ENCODE measurements at places on chromosomes 12 and 14.

DNA sequence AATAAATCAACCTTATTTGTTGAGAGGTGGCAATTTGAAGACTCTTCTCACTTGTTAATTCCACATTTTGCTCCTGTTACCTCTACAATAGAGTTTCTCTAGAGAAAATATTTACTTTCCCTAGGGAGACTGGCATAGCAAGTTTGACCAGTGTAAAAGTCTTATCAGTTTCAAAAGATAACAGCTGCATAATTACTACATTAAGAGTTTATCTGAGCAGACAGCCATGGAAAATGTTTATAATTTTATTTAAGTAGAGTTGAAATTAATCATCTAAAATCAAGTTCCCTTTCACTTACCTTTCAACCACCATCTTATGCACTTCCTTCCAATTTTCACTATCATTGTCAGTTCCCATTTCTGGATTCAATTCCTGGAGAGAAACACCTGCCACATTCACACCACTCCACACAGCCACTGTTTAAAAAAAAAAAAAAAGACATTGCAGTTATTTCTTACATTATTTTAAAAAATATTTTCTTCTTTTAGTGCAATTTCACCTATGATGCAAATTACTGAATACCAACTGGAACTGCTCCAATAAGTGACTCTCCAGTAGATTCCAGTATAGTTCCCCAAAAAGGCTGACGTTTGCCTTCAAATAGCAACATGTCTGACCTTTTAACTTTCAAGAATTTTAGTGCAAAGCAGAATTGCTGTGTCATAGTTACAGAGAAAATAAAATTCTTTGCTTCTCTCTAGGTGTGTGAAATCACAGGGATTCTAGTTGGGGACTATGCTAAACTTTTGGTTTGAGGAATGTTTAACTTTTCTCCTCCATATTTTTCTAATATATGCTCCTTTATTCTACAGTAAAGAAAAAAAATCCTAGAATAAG, 19.4 kb downstream of the LDHB start:
- no peak for DNase-seq

GRCh38 chr14:85764822-85765221, 234.9 kb downstream of the FLRT2 start:
- no peak for DNase-seq

- DNase-seq = no peak
These were observed 155.2 kb upstream of the AVPR1A start for GRCh38 chr12:63305901-63306875.

DNA sequence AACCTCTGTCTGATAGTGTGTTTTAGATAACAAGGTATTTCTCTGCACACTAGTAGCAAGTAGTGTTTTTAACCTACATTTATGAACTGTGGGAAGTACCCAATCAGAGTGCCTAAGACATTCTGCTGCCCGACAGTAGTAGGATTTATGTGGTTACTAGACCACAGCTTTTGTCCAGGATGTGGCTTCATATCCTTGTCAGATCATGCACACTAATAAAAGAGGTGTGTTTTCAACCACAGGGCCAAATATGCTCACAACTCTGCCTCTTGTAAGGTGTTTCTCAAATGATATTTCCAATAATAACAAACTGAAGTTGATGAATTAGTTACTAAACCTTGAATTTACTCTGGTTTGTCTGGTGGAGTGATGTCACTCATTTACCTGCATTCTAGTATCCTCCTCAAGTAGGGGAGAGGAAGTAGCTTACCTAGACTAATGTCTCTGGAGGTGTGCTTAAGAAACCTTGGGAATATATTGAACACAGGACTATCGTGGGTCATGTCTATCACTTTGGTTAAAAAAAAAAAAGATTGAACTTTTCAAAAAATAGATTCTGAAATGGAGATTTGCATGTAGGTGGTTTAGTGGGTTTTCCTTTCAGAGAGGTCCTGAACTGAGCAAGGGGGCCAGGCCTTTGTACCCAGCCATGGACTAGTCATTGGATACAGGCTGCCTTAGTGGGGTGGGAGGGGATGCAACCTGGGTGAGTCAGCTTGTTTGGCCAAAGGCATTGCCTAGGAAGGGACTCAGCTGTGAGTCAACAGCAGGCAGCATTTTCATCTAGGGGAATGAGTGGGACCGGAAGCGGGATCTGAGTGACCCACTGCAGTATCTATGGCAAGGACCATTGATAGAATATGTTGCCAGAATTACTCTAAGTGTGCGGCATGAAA, 14.1 kb downstream of the FBXW8 start:
- DNase-seq = no peak

GRCh38 chr12:122799641-122800243, 25.4 kb downstream of the CCDC62 start:
- no peak for DNase-seq

DNA sequence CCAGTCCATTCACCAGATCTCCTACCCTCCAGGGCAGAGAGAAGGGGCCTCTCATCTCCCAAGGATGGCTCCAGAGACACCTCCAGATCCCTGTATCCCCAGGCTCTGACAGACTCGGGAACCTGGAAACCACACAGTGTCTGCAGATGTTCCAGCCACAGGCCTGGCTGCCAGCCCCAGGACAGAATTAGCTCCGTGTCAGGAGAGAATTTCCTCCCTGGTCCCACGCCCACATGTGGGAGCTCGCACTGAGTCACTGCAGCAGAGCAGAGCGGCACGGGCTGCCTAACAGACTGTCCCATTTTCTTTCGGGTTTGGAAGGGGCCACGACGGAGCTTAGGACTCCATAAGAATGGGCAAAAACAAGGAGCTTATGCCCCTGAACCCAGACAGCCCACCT, 33.6 kb downstream of the CMKLR1 start:
- DNase-seq = peak; percentile 79

- no peak for DNase-seq
These were observed 326.7 kb downstream of the ATP23 start for GRCh38 chr12:58268069-58268468.

DNA sequence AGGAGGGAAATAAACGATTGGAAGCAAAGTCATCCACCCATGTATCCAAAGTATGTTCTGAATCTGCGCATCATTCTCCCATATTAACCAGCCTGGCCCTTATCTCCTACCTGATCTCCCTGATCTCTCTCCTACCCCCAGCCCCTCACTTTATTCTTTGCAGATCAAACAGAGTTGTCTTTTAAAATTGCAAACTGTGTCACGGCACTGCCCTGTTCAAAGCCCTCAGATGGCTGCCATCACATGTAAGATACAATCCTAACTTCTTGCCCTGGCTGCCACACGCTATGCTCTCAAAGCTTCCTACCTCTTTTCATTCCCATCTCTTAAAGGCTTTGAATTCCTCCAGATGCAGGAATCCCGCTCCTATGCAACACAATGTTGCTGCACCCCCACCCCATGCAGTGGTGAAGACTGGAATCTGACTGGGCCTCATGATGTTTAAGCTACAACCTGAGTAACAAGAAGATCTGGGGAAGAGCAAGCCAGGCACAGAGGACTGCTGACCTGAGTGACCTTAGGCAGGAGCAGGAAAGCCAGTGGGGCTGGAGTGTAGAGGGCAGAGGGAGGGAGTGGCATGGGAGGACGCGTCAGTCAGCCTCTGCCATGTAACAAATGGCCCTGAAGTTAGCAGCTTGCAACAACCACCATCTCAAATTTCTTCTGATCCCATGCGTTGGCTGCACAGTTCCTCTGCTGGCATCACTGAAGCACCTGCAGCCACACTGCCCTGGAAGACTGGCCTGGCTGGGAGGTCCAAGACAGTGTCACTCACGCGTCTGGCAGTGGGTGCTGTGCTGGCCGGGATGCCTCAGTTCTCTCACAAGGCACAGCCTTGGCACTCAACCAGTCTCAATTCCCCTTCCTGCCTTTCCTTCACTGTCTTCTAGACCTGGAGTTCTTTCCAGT, 382.8 kb downstream of the BCL11B start:
- no peak for DNase-seq

- DNase-seq = no peak
These were observed 80.8 kb upstream of the C12orf71 start for GRCh38 chr12:27163048-27163715.

GRCh38 chr12:125983094-125983783, 918.0 kb downstream of the AACS start:
- DNase-seq = no peak

DNA sequence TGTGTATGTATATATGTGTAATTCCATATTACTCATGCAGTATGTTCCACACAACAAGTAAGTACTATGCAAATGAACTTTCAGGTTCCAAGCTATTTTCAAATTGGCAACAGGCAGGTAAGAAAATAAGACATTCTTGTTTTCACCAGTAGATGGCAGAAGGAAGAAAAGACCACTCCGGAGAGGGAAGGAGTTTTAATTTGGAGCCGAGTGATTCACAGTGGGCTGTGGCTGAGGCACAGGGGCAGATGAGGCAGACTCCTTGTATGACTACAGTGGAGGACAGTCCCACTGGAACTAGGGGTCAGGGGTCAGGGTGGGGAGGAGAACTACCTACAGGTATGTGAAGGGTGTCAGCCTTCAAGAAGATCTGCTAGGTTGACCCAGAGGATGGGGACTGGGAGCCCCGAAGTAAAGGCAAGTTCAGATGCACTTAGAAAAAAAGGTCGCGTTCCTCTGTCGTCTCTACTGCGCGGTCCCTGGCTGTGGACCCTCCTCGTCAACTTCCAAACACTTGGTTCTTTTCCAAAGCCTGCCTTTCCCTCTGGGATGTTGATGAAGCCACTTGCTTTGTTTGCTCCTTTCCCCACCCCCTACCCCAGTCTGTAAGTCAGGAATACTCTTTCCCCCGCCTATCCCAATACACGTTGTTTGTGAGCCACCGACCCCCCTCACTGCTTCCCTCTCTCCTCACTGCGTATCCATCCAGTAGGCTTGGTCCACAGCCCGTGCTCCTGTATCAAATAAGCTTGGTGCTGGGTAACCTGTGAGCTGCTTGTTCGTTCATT, 24.1 kb downstream of the DDX47 start:
- DNase-seq = no peak

- no peak for DNase-seq
These were observed 8.7 kb upstream of the SPATS2 start for GRCh38 chr12:49358483-49359141.

DNA sequence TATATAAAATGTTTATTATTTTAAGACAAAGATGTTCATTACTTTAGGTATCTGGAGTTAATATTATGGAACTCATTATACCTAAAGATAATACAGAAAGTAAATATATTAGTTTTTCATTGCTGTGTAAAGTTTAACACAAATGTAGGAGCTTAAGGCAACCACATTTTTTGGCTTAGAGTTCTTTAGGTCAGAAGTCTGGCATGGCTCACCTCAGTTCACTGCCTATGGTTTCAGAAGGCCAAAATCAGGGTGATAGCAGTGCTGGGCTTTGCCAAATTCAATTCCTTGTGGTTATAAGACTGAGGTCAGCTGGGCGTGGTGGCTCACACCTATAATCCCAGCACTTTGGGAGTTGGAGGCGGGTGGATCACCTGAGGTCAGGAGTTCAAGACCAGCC, 35.5 kb upstream of the PRPF39 start:
- no peak for DNase-seq

DNA sequence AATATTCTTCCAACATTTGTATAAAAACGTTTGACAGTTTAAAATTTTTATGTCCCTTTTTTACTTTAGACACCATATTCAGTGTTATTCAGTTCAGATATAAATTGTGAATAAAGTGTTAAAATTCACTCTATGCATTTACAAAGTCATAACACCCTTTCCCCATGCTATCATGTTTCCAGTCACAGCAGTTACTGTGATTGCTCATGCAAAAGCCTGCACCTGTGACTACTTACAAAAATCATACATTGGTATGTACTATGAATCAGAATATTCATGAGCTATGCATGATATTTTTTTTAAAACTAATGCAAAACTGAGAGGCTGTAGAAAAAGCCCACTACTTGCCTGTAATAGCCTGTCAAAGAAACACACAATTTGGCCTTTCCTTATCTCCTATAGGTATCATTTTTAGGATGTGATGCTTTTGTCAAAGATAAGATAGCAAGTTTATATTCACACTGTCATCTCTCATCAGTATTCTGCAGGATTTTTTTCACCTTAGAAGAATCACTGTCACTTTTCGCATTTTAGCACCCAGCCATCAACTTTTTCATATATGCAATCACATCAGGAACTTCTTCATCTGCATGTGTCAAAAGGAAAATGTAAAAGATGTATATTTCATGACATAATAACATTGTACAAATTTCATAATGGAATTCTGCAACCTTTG, 443.2 kb downstream of the C12orf50 start:
- no peak for DNase-seq

GRCh38 chr12:72148709-72149108, 123.5 kb upstream of the TRHDE start:
- no peak for DNase-seq

GRCh38 chr12:18982226-18982949, 147.1 kb upstream of the PLEKHA5 start:
- no peak for DNase-seq
